ENCODE measurements at places on chromosomes 5 and 9.
A peak's percentile ranks its signal among the peaks of the same experiment; 100 is the strongest.

- no peak for DNase-seq
Measured at GRCh38 chr9:14560194-14560593, 133.0 kb downstream of the ZDHHC21 start.

DNA sequence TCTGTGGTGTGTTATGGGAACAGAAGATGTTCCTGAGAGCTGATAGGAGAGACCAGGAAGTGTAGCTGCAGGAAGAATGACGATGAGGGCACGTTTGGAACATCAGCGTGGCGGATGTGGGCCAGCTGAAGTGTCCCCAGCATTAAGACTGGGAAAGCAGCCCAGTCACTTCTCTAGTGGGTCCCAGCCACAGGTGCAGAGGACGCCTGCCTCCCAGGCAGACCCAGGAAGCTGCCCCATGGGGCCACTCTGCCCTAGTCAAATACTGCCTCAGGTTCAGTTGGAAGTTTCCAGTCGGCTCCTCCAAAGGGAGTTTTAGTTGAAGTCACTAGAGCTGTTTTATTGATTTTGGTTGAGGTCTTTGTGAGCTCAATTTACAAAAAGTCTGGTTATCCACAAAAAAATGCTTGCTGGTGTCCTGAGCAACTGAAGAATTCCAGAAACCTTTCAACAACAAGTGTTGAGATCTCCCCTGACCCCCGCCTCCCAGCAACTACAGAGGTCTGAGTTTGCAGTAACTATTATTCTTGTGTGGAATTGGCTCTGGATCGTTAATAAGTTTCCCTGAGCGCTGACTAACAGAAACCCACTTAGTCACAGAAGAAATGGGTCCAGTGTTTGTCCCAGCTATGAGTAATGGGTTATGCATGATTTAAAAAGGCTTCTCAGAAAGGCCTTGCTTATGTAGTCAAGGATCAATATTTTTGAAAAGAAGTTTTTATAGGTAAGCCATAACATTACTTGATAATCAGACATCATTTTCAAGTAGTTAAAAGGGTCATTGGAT is 294.1 kb downstream of the FANCC start:
- no peak for DNase-seq

DNA sequence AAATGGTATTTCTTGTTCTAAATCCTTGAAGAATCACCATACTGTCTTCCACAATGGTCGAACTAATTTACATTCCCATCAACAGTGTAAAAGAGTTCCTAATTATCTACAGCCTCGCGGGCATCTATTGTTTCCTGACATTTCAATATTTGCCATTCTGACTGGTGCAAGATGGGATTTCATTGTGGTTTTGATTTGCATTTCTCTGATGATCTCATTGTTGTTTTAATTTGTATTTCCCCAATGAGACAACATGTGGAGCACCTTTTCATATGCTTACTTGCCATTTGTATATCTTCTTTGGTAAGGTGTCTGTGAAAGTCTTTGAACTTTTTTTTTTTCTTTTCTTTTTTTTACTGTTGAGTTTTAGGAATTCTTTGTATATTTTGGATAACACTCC is 473.6 kb downstream of the KCTD16 start:
- DNase-seq, result no peak

- DNase-seq, result no peak
Measured at GRCh38 chr5:110195288-110195687, 505.6 kb downstream of the MAN2A1 start.

GRCh38 chr9:134419684-134420076 is 93.4 kb downstream of the RXRA start:
- DNase-seq, result no peak

DNA sequence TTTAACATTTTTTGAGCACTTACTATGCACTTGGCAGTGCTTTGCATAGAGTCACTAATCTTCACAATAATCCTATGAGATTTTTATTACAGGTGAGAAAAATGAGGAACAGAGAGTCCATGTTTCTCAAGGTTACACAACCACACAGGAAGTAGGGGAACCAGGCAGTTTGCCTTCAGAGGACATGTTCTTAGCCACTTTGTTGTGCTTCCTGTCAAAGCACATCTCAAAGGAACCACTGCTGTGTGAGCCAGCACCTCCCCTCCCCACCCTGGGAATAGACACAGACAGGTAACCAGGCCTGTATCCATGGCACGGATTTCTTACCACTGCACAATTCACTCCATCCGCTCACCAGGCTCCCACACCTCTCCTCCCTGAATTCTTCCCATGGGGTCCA is 6.3 kb upstream of the DNAJB5 start:
- DNase-seq, result no peak

DNA sequence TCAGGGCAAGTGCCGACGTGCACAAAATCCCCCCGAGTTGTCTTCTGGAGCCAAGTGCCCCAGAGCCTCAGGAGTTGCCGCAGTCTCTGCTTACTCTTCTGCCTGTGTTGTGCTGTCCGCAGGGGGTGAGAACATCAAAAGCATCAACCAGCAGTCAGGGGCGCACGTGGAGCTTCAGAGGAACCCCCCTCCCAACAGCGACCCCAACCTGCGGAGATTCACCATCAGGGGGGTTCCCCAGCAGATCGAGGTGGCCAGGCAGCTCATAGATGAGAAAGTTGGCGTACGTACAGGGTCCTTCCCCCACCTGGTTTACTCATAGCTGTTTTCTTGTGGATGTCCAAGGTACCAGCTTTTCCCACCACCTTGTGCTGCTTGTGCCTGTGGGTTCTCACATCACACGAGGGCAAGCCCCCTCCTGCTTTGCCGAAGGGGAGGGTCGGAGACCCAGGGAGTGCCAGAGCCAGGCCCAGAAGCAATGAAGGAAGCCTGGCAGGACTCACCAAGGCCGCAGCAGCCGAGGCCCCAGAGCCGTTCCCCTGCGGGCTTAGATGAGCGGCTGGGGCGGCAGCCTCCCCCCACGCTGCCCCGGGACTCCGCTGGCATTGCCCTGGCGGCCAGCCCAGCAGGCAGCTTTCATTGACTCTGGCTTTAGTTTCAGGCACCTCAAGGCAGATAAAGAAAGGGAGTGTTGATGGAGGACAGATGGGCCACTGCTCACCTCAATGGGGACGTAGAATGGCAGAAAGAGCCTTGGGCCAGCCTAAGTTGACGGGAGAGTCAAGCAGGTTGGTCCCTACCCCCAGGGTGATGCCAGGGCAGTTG is 33.7 kb upstream of the PRDM12 start:
- DNase-seq, result no peak

DNA sequence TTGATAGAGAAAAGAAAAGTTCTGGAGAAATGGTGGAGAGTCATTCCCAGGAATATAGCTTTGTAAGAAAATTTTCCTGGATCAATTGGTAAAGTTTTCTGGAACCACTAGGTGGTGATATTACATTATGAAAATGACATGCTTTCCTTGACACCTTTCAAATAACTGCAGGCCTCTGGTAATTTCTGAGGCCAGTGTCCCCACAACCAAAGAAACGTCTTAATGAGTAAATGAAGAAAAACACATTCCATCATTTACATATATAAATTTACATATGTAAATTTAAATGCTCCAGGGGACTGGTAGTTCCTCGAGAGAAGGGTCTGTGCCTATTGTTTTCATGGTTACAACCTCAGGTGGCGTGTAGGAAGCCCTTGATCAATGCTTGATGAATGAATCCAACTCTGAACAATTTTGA is 17.2 kb upstream of the RGS3 start:
- no peak for DNase-seq

DNA sequence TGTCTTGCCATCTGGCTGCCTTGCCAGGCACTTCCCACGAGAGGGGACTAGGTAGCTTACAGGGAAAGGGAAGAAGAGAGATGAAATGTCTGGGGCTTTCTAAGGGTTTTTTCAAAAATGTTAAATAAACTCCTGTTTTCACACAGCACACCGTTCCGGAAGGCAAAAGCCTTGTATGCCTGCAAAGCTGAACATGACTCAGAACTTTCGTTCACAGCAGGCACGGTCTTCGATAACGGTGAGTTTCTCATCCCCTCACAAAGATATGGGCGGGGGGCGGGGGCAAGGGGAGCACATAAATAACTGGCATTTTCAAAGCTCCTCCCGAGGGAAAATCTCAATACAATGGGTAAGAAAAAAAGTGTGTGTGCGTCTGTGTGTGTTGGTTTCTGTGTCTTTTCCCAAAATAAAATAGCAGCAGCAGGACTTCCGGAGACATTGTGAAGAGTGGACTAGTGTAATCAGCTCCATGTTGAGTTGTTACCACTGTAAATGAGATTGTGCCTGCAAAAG is 189.6 kb downstream of the NR3C1 start:
- no peak for DNase-seq

GRCh38 chr5:43039471-43040286 is 440 bp downstream of the ANXA2R start:
- DNase-seq, result peak; percentile 71

DNA sequence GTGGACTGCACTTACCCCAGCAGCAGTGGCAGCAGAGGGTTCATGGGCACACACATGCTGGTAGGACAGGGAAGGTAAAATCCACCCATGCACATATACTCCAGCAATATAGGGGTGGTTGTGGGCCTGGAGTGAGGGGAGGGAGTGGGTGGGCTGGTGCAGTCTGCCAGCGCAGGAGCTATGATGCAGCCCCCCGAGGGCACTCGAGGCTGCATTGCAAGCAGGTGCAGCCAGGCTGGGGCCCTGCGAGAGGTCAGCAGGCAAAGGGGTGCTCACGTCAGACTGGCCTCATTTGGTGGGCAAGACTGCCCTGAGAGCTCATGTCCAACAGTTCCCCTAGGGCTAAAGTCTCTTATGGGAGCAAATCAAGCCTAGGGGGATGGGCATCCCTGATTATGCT is 32.4 kb upstream of the PCDHA1 start:
- no peak for DNase-seq

All from activated CD4-positive, alpha-beta T cell treated with anti-CD3 and anti-CD28 coated beads, Interleukin-2, amount 50 U/mL, for 1 hour (primary cell).